Stimulated activated CD4-positive, alpha-beta T cell treated with anti-CD3 and anti-CD28 coated beads, Interleukin-12 subunit alpha, Interleukin-12 subunit beta, amount 100 ng/mL, for 4 hours (primary cell): ENCODE measurements at places on chromosomes 4 and X.
A peak's percentile ranks its signal among the peaks of the same experiment; 100 is the strongest.

- peak; percentile 81 for DNase-seq
Measured at GRCh38 chr4:40924096-40924792, 174.5 kb downstream of the NSUN7 start.

GRCh38 chrX:88244066-88244465 lies 503.0 kb upstream of the CPXCR1 start:
- DNase-seq, result no peak

DNA sequence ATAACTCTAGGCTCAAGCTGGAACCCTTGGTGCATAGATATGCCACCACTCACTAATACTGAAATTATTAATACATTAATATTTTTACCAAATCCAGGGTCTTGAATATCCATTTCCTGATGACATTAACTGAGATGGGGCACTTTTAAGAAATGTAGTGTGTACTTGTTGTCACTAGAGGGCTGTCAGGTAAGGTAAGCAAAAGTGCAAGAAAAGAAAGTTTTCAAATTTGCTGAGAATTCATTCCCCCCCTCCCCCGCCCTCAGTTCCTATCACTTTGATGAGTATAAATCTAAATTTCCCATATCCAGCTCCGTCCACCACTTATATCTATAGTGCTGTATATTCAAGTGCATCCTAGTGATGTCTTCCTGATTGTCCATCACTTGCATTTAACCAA lies 20.5 kb upstream of the WDR44 start:
- DNase-seq, result no peak

GRCh38 chr4:42398871-42399331 lies 1.6 kb downstream of the SHISA3 start:
- DNase-seq, result no peak

DNA sequence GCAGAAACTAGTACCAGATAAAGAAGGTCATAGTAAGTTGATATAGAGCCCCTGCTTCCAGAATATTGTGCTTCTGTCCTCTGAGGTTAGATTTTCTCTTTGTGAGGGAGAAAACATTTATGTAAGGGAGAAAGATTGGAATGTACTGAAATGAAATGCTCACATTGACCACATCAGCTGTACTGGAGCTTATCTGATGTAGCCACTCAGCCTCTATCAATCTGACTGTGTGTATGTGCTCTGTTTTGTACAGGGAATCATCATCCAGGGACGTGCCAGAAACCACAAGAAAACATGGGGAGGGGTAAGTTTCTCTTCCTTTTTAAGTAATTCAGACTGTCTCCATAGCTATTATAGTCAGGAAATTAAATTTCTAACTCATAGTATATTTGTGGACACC lies 56.8 kb downstream of the PRRG1 start:
- no peak for DNase-seq

GRCh38 chr4:87530868-87531267 lies 1.7 kb upstream of the SPARCL1 start:
- no peak for DNase-seq

DNA sequence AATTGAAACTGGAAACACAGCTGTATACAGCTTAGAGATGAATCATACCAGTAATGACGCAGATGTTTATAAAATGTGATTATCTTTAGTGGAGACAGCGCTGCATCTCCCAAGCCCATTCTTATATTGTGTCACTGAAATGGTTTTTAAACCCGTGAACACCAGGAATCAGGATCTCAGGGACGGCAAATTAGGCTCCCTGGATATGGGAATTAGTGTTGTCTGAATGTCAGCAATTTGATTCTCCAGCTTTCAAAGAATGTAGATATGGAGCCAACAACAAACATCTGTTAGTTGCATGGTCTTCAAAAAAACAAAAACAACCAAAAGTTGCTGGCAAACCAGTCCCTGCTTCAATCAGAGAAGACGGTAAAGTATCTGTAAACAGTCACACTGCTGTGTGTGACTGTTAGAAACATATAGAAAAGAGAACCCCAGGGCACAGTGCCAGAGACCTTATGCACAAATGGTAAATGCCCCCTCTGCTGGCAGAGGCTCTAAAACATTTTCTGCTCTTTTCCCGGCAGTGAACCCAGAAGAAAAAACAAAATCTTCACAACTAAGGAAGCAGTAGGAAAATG lies 351.9 kb upstream of the FTHL17 start:
- peak; percentile 0 for DNase-seq

- DNase-seq, result no peak
Measured at GRCh38 chr4:15695240-15695699, 7.6 kb upstream of the BST1 start.

- no peak for DNase-seq
Measured at GRCh38 chr4:102994803-102995202, 24.7 kb downstream of the SLC9B1 start.

DNA sequence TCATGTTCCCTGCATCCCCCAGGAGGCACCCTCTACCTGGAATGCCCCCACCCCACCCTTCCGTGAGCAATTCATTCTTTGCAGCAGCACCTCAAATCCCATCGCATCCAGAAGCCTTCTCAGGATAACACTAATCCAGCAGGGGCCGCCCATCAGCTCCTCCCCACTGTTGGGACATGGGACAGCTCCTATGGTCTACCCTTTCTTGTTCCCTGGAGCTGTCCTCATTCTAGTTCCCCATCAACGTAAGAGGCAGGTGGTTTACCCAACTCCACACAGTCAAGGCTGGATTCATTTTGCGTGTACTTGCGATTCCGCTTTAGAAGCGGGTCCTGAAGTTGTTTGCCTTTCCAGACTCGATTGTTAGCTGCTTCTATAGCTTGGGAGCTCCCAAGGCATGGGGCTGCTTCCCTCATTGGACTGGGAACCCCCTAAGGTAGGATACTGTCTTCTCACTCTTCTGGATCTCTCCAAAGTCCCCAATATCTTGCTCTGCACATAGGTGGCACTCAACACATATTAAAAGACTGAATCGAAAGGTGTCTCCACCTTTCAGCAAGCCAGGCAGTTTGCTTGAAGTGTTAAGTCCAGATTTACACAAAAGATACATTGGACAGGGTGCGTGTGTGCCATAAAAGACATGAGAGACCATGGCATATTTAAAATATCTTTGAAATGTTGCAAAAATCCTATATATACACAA lies 942 bp upstream of the APLN start:
- no peak for DNase-seq

DNA sequence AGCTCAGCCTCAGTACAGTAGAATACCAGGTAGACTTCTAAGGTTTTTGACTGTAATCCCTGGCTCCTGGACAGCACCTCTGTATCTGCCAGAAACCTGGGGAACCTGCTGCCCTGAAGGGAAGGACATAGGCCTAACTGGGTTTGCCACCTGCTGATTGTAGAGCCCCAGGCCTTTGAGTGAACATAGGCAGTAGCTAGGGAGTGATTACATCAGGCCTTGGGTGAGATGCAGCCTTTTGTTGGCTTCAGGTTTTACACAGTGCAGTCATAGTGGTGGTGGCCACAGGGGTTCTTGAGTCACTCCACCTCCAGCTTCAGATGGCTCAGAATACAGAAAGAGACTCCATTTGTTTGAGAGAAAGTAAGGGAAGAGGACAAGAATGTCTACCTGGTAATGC lies 19.3 kb downstream of the IQCM start:
- no peak for DNase-seq

DNA sequence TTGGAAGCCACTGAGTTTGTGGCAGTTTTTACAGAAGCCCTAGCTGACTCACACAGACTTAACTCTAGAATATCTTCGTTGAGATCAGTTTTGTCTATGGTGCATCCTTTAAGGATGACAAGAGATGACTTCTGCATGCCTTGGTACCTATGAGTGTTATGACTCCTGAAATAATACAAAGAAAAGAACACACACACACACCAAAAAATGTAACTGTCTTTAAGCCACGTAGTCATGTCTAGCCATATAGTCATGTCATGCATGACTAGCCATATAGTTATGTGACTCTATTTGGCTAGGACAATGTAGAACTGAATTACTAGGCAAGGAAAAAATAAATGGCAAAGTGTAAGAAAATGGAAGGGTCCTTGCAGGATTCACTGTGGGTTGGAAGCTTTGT lies 447.8 kb downstream of the NLGN4X start:
- DNase-seq, result no peak

GRCh38 chr4:76374798-76375197 lies 46.1 kb downstream of the CCDC158 start:
- no peak for DNase-seq

- DNase-seq, result no peak
Measured at GRCh38 chrX:65601530-65602220, 65.8 kb upstream of the MSN start.

DNA sequence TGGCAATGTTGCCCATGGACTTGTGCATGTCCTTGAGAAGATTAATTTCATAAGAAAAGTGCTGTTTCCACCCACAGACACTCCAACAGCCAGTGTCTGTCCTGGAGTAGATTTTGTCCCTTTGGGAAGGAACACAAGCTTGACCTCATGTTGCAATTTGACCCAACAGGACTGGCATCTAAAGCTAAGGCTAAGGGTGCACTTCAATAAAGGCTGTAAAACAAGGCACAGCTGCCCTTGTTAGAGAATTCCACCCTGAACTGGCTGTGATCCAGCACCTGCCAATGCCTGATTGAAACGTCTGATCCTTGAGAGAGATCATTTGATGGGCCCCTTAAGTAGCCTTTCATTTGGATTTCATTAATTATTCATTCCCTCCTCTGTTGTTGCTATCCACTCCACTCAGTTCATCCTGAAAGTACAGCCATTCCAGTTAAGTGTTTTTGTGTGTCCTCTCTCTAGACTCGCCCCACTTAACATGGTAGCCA lies 56.2 kb downstream of the CD99L2 start:
- DNase-seq, result no peak

DNA sequence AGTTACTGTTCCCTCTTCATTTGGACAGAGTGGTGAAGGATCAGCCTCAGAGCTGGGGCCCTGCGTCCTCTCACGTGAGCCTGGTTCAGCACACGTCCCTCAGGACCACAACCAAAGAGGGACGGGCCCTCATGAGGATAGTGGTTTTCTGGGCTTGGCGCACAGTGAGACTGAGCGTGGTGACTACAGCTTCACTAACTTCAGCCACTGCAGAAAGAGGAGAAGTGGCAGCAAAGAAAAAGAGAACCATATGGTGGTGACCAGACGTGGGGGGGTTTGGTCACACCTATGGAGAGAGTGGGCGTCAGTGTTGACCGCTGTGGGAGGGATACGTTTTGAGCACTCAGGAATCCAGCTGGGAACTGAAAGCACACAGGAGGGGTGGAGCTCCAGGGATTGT lies 21.8 kb upstream of the TNIP3 start:
- DNase-seq, result no peak

DNA sequence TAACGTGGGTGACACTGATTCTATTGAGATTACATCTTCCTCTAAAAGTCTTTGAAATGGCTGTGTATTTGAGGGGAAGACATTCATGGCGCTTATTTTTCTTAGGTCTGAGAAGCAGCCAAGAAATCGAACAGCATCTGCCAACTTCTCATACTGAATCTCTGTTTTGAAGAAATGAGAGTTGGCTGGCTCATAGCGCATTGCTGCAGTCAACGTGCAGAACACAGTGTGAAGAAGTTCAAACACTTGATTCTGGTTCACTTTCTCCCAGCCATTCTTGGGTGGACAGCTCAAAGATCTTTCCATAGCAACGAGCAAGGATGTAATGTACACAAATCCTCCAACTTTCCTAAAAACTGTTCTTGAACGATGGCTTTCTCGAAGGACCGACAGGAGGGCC lies 156.5 kb downstream of the WDFY3 start:
- no peak for DNase-seq

DNA sequence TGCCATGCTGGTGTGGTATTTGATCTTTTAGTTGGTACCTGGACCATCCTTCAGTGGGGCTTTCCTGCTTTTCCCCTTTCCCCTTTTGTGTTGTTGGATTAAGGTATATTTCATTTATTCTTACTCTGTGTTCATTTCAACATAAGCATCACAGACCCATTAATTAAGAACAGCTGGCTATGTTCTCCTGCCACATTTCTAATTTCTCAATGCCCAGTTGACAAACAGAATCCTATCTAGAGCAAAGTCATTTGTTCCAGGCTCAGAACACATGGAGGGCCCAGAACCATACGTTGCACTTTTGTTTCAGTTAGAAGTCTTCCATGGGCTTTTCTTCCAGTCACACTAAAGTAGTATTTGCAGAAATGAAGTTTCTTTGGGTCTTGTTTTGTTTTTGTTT lies 46.1 kb upstream of the EOLA2 start:
- DNase-seq, result no peak

DNA sequence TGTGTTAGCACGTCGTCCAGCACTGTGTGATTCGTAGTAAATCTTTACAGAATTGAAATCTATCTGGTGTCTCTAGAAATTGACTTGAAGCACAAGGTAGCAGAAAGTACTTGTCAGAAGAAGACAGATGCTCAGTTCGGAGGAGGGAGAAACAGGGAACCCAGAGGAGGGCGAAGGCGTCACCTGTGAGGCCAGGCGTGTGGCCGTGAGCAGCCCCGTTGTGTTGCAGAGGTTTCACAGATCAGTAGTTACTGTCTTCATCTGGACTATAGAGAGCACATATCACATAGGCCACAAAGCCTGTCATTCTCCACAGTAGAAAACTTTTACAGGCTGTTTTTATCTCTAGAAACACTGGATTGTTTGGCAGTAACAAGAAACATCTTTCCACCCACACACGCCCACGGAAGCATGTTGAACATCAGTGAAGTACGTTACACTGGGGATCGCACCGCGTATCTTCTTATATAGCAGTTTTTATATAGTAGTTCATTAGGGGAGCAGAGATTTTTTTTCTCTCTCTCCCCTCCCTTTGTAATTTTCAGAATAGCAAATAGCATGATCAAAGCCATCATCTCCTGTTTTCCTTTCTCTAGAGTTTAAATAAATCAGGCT lies 48.1 kb upstream of the TLR3 start:
- DNase-seq, result no peak

DNA sequence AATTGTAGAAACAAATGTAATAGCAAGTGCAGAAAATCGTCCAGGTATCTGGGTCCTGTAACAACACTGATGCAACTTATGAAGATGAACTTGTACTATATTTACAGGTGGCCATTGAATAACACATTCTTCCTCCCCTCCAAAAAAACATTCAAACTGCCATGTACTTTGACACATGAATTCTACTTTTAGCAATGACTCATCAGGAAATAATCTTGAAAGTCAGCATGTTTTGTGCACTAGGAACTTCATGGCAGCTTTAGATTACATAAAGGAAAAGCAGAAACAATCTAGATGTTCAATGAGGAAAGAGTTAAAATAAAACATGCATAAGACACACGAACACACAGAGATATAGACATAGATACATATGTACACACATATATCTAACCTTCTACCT lies 2.5 kb downstream of the PABPC1L2A start:
- DNase-seq, result no peak

DNA sequence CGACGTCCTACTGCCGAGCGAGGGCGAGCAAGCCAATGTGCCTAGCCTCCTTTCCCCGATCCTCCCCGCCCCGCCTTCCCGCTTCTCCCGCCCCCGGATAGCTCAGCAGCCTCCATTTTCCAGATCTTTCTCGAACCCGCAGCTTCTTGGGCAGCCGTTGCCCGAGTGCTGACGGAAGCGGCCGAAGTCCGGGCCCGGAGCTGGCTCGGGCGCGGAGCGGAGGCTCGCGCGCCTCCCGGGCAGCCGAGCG lies 172 bp upstream of the HSPA4L start:
- no peak for DNase-seq

DNA sequence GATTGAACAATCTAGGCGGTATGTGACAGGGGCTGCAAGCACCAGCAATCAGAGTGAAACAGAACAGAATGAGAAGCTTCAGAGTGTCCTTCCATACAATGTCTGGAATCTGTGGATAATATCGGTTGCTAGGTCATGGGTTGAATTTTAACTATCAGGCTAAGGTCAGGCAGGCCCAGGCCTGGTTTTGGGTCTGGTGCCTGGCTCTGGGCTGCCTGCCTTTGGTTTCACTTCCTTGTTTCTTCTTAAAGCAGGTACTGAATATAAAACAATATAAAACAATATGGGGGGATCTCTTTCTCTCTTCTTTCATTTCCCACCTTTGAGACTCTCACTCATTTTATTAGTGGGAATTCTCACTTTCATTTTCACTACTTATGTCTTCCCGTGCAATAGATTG lies 962.0 kb downstream of the CCSER1 start:
- no peak for DNase-seq
